H54 (cell line): ENCODE measurements at places on chromosomes 12 and 14.

DNA sequence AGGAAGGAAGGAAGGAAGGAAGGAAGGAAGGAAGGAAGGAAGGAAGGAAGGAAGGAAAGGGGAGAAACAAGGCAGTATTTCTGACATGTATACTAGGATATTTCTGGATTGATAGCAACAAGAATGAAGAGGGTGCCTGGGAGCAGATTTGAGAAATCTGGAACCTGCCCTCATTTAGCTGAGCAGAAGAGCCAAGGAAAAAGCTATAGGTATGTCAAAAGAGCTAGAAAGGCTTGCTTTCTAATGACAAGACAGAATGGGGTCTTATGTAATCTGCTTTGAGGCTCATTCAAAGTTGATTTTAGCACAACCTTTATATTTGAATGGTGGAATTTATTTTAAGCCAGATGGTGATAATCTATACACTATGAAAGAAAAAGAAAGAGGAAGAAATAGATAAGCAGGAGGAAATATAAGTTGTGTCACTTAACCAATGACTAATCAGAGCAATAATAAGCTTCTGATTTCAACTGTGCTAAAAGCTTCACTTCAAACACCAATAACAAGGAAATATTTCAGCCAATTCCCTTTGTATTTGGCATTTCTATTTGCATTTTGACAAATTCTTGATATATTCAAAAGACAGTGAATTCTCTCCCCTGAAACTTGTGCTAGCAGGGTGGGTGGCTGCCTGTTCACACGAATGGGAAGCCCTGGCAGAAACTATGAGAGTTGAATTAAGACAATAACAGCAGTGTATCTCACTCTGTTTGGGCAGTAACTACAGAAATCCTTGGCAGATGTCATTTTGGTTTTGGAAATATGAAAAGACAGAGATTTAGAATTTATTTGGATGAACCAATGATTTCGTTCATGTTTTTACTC, 76.3 kb upstream of the FLRT2 start:
- no peak for DNase-seq

DNA sequence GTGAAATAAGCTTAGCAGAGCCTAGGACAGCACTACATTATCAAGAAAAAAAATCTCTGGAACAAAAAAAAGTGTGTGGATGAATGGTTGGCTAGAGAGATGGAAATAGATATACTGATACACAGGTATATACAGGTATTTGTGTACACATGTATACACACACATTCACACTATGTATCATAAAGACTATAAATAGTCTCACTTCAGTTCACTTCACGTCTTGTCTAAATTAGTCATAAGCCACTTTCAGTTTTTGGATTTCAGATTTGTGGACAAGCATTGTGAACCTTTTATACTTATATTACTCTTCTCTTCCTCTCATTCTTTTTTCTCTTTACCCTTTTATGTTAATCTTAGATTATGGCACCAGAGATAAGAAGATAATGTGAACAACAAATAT, 41.8 kb upstream of the SLC6A15 start:
- no peak for DNase-seq

- no peak for DNase-seq
Observed at GRCh38 chr12:127133675-127134335, 1133.2 kb upstream of the TMEM132C start.

DNA sequence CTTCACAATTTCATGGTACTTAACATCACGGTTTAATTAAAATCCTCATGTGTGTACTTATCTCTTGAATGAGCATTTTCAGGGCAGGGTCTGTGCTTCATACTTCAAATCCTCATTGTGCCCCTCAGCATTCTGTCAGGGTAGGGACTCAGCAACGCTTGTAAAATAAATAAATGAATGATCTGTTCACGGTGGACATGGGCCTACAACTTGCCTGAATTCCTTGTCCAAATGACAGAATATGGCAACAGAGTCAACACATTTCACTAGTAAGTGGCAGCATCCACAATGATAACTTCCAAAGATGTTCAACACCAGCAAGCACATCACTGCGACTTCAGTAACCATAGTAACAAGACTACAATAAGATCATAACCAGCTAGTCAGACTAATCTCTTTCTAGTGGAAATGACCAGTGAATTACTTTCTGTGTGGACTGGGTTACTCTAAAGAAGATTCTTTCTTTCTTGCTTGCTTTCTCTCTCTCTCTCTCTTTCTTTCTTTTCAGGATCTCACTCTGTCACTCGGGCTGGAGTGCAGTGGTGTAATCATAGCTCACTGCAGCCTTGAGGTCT, 14.5 kb upstream of the GNPTAB start:
- no peak for DNase-seq

- DNase-seq, result no peak
Observed at GRCh38 chr14:34937442-34937841, 45.4 kb upstream of the SRP54 start.

DNA sequence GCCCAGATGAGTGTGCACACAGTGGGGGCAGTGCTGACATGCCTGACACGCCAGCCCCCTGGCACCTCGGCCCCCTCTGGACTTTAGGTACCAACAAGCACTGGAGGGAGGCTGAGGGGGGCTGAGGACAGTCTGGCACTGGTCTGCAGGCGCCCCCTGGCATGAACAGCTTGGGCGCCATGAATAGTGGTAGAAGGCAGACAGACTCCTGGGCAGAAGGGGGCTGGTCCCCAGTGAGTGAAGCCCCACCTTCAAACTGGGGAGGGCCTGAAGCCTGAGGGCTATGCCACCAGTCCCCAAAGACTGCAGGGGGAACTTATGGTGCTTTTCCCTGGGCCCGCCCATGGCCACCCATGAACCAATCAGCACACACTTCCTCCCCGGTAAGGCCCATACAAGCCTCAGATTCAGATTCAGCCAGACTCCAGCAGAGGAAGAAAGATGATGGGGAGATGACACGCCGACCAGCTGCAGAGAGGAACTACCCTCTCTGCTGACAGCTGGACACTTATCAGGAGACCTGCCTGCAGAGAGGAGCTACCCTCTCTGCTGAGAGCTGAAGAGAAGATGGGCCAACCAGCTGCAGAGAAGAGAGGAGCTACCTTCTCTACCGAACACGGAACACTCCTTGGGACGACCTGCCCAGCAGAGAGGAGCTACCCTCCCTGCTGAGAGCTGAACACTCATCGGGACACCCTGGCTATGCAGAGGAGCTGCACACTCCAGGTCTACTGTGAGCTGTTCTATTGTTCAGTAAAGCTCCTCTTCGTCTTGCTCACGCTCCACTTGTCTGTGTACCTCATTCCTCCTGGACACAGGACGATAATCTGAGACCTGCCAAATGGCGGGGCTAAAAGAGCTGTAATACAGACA, 324.5 kb downstream of the PCNX1 start:
- DNase-seq, result no peak

DNA sequence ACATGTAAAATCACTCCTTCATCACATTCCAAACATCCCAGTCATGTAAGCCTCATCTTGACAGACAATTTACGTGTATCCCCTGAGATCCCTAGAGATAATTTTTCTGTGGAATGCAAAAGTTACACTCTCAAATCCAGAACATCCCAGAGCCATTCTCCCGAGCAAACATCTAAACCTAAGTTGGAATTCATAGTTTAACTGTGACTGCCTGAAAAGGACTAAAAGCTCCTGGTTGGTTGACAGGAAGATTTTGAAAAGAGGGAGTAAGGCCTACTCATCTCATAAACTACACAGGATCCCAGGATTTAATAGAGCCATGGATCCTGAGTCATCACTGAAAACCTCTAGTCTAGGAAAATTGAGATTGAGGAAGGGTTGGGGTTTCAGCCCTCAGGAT, 123.6 kb downstream of the SCN8A start:
- peak; percentile 23 for DNase-seq
